ENCODE measurements at places on chromosomes 16 and 17. TPM values are rescaled to one million over a fixed set of nuclear protein-coding genes. Genes with fewer than 3 reads are reported as not detected.

GRCh38 chr17:2064980-2065785 is 10.3 kb downstream of the HIC1 start:
- DNase-seq, result no peak

GRCh38 chr16:1778200-1779179 is 3.9 kb downstream of the SPSB3 start:
- DNase-seq, result no peak

DNA sequence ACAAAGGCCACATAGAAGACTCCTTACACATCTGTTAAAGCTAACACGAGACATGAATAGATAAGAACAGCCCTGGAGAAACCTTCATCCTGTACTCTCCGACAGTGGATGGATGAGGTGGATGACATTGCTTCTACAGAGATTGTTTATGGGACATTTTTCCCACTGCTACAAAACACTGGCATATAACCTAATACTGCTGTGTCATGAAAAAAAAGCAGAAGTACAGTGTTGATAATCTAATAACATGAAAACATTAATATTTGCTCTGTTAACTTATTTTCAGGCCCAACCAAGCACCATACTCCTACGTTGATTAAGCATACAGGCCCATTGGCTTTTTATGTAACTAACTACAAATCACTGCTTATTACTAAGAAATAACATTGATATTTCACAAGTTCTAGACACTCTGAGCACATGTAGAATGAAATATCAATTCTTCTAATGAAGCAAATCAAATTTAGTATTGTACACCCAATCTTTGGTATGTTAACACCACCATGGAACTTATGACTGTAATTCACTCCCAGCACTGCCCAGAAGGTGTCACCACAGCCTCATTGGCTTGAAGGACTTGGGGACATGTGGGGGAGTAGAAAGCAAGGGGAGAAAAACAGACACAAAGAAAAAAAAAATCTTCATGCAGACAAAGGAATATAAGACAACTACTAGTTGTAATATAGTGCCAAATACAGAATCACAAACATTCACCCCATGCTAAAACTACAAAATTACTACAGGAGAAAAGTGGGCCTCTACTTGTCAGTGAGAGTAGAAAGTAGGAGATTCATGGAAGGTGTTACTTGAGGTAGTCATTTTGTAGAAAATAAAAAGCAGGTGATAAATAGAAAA is 330.0 kb upstream of the PMFBP1 start:
- no peak for DNase-seq

The CLEC18A gene
- 1.7 TPM for total RNA-seq

DNA sequence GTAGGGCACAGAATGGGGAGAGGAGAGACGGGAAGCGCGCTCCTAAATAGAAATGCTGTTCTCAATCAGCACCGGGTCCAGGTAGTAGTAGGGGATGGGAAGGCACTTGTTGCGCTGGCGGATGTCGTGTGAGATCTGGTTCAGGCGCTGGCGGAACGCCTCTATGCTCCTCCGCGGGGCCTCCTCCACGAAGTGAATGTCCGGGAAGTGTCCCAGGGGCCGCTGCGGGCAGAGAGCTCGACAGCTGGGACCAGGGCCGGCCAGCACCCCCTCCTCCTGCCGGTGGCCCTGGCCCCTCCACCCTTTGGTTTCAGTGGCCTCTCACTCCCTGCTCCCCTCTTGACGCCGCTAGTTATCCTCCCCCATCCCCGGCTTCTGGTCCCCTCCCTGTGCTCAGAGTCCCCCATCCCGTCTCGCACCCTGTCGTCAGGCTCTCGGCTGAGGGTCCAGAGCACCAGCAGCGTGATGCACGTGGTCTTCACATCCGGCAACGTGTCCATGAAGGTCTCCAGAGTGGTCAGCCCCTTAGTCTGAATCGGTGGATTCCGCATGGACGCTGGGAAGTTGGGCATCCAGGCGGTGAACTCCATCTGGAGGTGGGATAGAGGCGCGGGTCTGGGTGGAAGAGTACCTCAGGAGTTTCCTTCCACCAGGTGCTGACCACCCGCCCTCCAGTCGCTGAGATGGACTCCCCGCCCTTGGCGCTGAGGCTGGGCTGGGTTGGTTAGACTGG is 14.6 kb downstream of the ALOX12B start:
- no peak for DNase-seq

GRCh38 chr16:1287982-1288670 is 21.3 kb upstream of the UBE2I start:
- DNase-seq, result peak; percentile 59

GRCh38 chr16:77896415-77897128 is 108.2 kb downstream of the VAT1L start:
- no peak for DNase-seq

GRCh38 chr16:84599521-84600202 is 18.2 kb downstream of the COTL1 start:
- no peak for DNase-seq

DNA sequence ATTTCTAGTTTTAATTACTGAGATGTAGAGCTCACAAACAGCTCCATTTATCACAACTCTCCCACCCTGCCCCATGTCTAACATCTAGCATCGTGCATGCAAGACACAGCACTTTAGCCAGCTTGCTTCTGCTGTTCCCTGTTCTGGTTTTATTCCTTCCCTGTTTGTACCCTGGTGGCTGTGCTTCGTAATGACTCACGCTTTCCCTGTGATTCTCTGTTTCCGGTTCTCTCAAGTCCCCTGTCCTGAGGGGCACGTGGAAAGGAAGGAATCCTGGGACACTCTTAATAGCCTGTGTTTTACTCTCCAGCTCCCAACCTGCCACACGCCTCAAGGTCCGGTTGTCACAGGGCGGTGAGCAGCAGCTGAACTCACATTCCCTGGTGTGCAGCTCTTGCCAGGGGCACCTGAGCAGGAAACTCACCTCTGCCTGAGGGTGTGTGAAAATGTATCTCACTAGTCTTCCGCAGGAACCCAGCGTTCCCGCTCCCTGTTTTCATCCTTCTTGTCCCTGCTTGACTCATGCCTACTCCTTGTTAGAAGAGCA is 10.6 kb downstream of the SHISA6 start:
- DNase-seq, result no peak

DNA sequence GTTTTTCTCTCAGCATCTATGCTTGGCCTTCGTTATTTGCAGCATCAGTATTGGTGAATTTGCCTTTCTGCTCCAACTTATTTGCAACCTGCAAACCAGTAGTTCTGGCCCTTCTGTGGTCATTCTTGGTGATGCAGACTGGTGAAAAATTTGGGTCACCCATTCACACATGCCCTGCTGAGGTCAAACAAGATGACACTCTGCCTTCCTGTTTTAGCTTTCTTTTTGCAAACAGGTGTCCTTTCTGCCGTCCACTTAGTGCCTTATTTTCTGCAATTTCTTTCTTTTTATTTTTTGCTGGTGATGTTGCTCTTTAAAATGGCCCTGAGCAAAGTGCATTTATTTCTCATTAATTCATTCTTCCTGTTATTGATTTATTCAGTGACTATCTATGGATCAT is 31.3 kb downstream of the PLCG2 start:
- DNase-seq, result no peak

DNA sequence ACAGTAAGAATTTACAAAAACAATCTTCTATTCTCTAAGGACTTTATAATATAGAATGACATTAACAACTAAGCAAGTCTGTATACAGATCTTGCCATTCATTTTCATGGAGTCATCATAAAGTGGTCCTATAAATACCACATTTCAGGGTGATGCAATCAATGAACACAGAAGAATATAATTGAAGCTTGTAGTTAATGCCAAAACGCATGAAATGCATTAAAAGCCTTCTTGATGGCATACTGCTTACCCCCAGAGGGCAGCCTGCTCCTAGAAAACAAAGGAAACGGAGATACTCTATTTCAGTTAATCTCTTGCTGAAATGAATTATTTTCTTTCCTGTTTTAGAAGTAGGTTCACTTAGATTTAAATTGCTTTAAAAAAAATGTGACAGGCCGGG is 45.2 kb upstream of the STAC2 start:
- DNase-seq, result no peak

The DNAH9 gene
- total RNA-seq, result 3.6 TPM

- peak; percentile 94 for DNase-seq
Observed at GRCh38 chr16:50696575-50697420, 3.4 kb downstream of the NOD2 start.

DNA sequence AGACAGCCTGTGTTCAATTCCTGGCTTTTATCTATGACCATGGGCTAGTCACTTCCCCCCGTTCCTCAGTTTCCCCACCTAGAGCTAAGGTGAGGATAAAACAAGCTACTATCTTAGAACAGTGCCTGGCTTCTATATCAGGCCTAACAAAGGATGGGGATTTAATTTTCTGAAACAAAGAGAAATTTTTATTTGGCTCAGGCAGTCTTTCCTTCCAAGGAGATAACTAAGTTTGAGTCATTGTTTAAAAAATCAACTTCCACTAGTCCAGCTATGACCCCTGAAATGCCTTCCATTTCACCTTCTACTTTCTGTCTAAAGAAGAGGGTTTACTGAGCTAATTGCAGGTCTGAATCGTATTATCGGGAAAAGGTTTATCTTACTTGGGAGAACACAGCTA is 99.0 kb downstream of the CMIP start:
- DNase-seq, result no peak

The DPEP3 gene
- total RNA-seq, result not detected

DNA sequence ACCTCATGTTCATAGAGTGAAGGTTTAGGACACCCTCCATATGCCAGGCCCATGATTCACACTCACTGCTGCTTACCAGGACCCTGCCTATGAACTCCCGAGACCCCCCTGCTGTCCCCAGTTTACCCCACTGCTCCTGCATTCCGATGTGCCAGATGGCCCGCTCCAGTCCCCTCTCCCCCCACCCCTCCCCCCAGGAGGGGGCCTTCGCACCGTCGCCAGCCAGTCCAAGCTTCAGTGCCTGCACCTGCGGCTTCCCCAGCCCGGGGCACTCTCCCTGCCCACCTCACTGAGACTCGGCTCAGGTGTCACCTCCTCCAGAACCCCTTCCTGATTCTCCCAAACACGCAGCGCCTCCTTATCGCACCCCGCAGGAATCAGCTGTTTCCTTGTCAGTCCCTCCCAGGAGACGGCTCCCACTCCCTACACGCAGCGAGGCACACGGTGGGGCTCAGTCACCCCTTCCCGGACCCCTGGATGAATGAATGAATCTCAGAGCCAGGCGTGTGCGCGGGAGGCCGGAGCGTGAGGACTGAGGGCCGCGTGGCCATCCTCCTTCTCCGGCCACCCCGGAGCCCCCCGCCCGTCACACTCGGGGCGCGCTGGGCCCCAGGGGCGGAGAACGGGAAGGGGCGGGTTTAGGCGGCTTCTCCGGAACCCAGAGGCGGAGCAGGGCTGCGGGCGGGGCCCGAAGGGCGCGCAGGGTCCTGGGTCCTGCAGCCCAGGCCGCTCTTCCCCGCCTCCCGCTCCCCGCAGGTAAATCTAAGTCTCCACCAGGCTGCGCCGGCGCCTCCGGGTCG is 1.6 kb downstream of the MYO1C start:
- DNase-seq, result no peak

GRCh38 chr17:66492561-66493005 is 190.2 kb downstream of the PRKCA start:
- DNase-seq, result no peak

GRCh38 chr16:82535262-82535661 is 91.5 kb upstream of the CDH13 start:
- DNase-seq, result no peak

The TPSD1 gene
- not detected for total RNA-seq

The HASPIN gene
- 0.40 TPM for total RNA-seq

The WSB1 gene
- total RNA-seq, result 62.9 TPM

The ICAM2 gene
- total RNA-seq, result 8.6 TPM

- no peak for DNase-seq
Observed at GRCh38 chr17:27473748-27474609, 17.7 kb downstream of the KSR1 start.

The ABCA10 gene
- 1.5 TPM for total RNA-seq

GRCh38 chr16:17131351-17131750 is 339.4 kb downstream of the XYLT1 start:
- DNase-seq, result no peak

DNA sequence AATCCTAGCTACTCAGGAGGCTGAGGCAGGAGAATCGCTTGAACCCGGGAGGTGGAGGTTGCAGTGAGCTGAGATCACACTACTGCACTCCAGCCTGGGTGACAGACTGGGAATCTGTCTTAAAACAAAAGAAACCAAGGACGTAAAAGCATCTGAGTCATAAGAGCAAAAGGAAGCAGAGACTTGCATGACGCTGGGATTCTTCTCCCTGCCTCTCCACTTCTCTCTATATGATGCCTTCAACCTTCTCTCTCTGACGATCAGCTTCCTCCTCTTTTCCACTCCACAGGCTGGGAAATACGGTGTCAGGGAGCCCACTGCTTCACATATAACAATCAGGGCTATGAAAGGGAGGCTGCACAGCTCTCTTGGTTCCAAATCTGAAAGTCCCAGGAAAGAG is 43.2 kb upstream of the CCL1 start:
- no peak for DNase-seq

GRCh38 chr16:66888647-66889615 is 8.6 kb downstream of the PDP2 start:
- no peak for DNase-seq

Data from suprapubic skin (tissue), 4 donors.